ENCODE measurements at places on chromosomes 7 and 10.

GRCh38 chr10:127991543-127992255 is 84.8 kb downstream of the PTPRE start:
- no peak for DNase-seq

GRCh38 chr7:105222953-105223352 is 165.8 kb downstream of the SRPK2 start:
- no peak for DNase-seq

- no peak for DNase-seq
Observed at GRCh38 chr7:154918741-154919140, 84.2 kb downstream of the PAXIP1 start.

DNA sequence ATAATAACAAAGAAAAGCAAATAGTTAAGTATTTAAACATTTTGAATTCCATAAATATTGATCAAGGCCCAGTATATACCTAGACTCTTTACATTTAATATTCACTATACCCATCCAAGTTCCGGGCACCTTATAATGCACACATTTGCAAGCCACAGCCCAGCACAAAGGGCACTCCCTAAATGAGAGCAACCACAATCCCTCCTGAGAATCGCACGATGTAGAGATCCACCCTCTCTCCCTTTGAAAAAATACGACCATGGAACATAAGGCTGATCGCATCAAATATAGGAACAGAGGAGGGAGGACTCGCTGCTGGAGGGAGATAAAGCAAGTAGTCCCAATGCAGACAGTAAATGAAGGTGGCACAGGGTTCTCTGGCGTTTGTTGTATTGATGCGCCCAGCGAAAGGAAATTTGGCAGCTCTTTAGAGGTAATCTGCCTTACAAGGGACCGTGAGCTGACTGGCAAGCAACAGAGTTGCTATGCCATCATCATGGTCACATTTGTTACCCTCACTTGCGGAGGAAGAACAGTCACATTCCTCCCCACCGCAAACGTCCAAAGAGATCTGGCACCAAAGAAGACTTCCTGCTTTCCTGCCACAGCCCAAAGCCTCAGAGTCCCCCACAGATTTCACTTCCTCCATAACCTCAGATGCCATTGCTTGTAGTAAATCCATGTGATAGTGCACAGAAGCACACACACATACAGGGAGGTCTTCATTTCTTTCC is 16.1 kb upstream of the TAS2R40 start:
- peak; percentile 97 for DNase-seq

DNA sequence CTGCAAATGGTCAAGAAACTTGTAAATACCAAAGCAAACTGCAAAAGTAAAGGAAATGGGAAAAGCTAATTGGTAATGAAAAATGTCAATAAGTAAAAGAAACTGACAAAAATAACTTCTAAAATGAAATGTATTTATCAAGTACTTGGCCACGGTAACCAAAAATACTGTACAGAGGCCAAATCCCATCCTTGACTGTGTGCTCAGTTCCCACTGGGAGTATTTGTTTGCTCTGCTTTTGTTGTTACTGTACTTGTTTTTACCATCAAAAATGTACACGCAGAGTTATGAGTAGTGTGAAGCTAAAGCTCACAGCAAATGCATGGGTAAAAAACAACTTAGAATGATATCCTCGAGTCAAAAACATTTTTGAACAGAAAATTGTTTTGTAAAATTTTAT is 31.1 kb downstream of the ENKUR start:
- DNase-seq, result no peak
